Hematopoietic multipotent progenitor cell treated with erythropoietin and hydrocortisone succinate and interleukin-3 and kit ligand, for 6 days (in vitro differentiated cells): ENCODE measurements at places on chromosomes 7 and 10.
A peak's percentile ranks its signal among the peaks of the same experiment; 100 is the strongest.

DNA sequence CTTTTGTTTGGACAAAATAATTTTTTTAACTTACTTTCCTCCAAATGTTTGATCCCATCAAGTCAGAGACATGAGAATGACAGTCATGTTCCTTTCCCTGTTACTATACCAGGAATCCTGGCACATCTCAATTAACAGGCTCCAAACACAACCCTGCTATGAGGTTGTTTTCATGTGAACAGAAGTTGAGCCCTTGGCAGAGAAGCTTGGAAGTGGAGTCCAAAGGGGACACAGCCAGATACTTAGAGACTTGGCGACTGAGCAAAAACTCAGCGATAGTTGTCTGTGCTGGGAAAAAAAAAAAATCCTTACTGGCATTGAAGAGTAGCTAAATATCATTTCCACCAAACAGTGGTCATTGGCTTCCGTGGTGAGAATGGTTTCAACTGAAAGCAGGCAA, 12.8 kb downstream of the TUBAL3 start:
- no peak for DNase-seq

DNA sequence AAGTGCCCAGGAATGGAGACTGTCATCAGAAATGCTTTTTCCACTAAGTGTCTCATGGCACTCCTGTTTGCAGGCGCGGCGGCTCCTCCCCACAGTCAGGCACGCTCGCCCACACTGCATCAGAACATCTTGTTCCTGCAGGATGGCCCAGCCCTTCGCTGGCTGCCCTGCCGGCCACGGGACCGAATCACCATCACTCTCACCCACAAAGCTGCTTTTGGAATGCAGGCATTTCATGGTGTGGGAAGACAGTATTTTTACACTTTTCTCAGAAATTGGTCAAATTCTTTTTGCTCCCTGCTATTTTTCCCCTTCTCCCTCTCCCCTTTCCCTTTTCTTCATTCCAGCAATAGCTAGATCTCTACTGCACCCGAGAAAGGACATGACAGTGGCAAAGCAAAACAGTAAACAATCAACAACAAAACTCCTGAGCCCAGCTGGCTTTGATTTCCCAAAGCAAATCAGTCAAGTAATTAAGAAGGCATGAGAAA, 176.1 kb upstream of the TNS3 start:
- no peak for DNase-seq

GRCh38 chr7:20064181-20064970, 152.8 kb downstream of the MACC1 start:
- DNase-seq: no peak

- DNase-seq: peak; percentile 46
Observed at GRCh38 chr10:80580638-80581468, 43.2 kb downstream of the SH2D4B start.

GRCh38 chr7:12303495-12303894, 92.4 kb downstream of the TMEM106B start:
- no peak for DNase-seq

GRCh38 chr10:90856964-90857634, 740 bp downstream of the HTR7 start:
- no peak for DNase-seq

DNA sequence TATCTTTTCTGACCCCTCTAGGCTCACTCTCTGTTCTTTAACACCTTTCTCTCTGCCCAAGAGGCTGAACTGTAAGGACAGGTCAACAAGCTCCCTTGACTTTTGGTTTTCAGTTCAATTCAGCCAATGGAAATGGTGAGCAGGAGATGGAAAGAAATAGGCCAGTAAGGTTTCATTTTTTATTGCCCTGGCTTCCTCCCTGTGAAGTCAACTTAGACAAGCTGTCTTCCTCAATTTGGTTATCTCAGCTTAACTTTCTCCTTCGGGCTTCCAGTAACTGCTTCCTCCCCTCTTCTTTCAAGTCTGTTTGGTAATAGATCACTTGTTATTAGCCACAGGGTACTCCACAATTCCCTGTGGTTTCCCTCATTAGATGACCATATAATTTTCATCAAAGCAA, 19.7 kb downstream of the LIPK start:
- no peak for DNase-seq

- no peak for DNase-seq
Observed at GRCh38 chr7:96789914-96790313, 80.3 kb upstream of the SEM1 start.

- peak; percentile 5 for DNase-seq
Observed at GRCh38 chr10:86110156-86110786, 256.3 kb downstream of the GRID1 start.

- peak; percentile 51 for DNase-seq
Observed at GRCh38 chr10:24951201-24952142, 934 bp downstream of the PRTFDC1 start.
